Dorsolateral prefrontal cortex (tissue), 122 donors: ENCODE measurements at places on chromosomes 7 and 10. TPM values are rescaled to one million over a fixed set of nuclear protein-coding genes. Genes with fewer than 3 reads are reported as not detected.

DNA sequence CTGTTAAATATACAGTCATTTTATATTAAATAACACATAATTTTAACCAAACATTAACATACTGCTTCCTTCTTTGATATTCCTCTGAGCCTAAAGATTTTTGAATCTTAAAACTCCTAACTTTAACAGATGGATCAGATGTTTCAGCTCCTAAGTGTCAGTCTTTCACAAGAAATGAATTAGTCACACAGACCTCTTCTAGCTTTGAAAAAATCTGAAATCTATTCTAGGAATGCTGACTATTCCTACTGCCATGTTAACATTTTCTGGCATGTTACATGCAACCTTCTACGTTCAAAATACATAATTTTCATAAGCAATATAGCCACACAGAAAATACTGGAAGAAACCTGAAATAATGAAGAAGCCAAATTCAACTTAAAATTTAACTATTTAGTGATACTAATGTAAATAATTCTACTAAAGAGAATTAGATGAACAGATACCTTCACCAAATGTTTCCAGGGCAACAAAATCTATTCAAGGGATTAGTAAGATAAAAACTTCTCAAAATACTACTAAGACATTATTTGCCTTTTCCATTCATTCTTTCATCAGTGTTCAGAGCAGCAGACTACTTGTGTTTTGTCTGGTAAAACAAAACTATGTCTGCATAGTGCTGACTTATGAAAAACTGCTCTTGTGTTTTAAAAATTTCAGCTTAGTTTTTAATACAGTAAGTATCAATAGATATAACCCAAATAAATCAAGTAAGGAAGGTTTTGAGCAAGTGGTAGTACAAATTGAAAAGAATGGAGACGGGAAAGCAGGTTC, 9.2 kb downstream of the JMJD1C start:
- DNase-seq = no peak

GRCh38 chr10:774661-775244, 85.3 kb upstream of the DIP2C start:
- DNase-seq = no peak

- no peak for DNase-seq
Observed at GRCh38 chr7:41869596-41869995, 166.7 kb upstream of the INHBA start.

GRCh38 chr7:142196066-142196840, 61.6 kb downstream of the PRSS58 start:
- no peak for DNase-seq

DNA sequence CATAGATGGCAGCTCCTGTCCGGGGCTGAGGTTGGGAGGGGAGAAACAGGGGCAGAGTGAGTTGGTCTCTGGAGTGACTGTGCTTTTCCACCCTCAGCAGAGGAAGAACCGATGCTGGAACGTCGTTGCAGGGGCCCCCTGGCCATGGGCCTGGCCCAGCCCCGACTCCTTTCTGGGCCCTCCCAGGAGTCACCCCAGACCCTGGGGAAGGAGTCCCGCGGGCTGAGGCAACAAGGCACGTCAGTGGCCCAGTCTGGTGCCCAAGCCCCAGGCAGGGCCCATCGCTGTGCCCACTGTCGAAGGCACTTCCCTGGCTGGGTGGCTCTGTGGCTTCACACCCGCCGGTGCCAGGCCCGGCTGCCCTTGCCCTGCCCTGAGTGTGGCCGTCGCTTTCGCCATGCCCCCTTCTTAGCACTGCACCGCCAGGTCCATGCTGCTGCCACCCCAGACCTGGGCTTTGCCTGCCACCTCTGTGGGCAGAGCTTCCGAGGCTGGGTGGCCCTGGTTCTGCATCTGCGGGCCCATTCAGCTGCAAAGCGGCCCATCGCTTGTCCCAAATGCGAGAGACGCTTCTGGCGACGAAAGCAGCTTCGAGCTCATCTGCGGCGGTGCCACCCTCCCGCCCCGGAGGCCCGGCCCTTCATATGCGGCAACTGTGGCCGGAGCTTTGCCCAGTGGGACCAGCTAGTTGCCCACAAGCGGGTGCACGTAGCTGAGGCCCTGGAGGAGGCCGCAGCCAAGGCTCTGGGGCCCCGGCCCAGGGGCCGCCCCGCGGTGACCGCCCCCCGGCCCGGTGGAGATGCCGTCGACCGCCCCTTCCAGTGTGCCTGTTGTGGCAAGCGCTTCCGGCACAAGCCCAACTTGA, 2.7 kb downstream of the REPIN1 start:
- no peak for DNase-seq

DNA sequence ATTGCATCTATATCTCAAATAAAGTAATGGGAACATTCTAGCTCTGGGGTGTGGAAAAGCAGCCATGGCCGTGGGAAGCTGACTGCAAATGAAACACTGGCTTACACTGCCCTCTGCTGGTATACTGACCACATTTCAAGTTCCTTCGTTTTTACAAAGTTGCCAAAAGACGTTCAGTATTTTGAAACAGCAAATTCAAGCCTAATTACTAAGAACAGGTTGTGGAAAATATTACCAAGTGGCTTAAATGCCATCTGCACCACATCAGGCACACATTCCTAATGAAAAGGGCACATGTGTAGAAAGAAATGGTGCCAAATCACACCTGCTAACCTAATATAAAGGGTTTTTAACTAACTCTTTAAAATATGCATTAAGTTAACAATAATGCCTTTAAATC, 83.9 kb downstream of the JAZF1 start:
- no peak for DNase-seq

DNA sequence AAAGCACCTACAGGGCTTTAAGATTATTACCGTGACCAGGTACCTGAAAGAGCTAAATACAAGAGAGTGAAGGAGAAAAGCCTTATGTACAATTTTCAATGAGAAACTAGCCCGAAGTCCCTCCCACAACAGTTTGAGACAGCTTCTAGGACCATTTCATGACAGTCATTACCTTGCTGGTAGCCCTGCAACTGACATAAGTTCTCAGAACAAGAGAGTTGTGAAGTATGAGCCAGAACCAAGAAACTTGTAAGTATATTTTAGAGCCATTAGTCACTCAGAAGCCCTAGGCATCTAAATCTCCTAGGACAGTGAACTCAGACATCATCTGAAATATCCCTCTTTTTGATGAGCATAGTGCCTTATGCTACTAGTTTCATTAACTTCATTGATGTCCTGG, 792.1 kb downstream of the GRM8 start:
- no peak for DNase-seq

GRCh38 chr7:134729895-134730294, 49.5 kb upstream of the CALD1 start:
- no peak for DNase-seq

- no peak for DNase-seq
Observed at GRCh38 chr7:24503506-24503905, 69.7 kb upstream of the PALS2 start.

- DNase-seq = no peak
Observed at GRCh38 chr10:26621889-26622711, 75.4 kb upstream of the PDSS1 start.

DNA sequence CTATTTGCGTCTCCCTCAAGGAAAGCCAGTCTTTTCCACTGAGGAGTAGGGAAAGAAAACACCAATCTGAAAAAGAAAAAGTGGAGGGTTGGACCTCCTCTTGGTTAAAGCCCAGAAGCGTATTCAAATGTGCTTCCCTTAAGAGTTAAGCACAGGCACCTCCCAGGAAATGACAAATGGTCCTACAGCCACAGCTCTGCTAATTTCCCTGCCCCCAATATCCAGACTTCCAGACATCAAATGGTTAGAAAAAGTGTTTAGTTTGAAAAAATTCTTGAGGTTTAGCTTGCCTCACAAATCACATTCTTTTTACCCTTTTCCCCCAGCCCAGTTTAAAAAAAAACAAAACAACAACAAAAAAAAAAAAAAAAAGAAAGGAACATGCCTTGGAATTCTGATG, 19.0 kb upstream of the COL1A2 start:
- DNase-seq = no peak

Gene LRRC17
- total RNA-seq = 3.2 TPM

Gene KLLN
- 0.88 TPM for total RNA-seq

Gene MRPL43
- 62.2 TPM for total RNA-seq

Gene NKX2-3
- total RNA-seq = not detected

Gene TMEM229A
- 15.2 TPM for total RNA-seq
